ENCODE measurements at places on chromosomes 11 and 22.

DNA sequence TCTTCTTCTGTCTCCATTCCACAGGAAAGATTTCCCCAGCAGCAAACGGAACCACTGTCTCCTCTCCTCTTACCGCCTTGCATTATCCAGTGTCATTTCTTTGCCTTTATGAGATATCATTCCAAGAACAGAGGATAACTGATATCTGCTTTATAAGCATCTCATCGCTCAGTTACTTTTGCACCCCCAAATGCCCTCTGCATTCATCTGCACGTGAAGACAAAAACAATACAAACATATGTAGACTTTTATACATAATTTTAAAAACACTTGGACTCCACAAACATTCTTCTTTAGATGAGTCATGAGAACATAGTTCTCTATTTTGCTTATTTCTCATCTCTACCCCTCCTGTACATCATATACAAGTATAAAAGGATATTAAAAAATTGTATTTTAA, 512 bp upstream of the OR51T1 start:
- H3K36me3 ChIP-seq, result no peaks in the 10 kb centered on the region
- no peak overlapping the region for H3K4me3 ChIP-seq

DNA sequence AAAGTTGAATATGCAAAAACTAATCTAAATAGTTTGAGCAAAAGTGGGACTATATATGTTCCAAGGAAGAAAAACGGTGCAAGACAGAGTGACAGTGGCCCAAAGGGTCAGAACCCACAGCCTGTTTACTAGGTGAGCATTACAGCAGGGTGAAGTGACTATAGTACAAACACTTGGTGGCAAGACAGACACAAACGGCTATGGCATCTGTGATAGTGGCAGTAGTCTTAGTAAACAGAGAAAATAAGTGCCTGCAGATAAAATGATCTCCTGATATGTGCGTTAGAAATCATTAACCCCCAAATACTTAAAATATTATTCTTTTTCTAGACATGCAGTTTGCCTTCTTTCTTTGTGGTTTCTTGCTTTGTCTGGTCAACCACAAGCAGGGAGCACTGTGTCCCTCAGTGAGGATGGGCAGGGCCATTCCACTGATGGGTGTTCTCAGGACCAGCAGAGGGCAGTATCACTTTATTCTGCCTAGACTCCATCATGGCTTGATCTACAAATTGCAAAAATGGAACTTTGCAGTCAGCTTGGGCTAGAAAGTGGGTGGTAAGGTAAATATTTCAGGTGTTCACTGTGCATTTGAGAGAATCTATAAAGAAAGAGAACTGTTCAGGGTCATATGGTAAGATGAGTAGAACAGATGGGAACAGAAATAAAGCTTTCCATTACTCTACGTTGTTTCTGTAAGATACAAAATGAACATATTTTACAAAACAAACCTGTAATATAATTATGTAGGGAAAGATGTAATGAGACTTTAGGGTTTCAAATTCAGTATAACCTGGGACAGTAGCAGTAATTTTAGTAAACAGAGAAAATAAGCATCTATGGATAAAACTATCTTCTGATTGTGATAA, 198.2 kb downstream of the SWAP70 start:
- no peak overlapping the region for H3K4me3 ChIP-seq
- no peak overlapping the region for H3K27ac ChIP-seq
- H3K36me3 ChIP-seq, result no peaks in the 10 kb centered on the region
- no peak for DNase-seq

DNA sequence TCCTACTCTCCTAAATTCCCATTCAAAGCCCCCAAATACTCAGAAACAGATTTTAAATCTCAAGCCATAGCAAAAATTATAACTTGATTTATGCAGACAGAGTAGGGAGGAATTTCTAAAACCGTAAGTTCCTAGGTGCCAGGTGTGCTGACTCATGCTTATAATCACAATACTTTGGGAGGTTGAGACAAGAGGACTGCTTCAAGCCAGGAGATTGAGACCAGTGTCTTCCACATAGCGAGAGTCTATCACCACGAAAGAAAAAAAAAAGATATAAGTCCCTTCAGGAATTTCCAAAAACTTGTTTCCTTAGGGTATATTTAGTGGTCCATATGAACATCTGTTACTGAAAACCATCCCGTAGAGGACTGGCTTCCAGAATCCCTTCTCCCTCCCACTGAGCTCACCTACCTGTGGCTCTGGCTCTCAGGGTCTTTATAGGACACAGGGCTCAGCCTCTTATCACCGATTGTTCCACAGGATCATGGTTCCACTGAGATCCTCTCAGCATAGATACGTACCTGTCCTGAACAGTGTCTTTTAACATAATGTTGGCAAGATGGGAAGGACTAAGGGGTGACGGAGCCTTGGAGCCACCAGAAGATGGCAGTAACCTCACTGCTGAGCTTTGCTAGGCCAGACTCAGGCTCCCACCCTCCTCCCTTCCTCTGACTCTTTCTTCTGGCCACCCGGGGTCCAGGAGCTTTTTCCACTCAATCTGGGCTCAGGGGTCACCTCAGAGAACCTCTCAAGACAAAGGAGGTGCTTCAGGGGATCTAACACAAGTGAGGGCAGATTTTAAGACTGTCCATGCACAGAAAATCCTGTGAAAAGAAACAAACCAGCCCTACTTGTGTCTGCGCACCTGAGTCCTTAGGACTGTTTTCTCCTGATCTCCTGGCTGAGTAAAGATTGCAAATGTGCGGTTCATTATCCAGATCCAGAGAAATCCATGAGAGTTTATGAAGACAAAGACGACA, 117.5 kb upstream of the TOP3B start:
- no peak for DNase-seq
- no peaks in the 10 kb centered on the region for H3K36me3 ChIP-seq
- no peak overlapping the region for H3K4me3 ChIP-seq

DNA sequence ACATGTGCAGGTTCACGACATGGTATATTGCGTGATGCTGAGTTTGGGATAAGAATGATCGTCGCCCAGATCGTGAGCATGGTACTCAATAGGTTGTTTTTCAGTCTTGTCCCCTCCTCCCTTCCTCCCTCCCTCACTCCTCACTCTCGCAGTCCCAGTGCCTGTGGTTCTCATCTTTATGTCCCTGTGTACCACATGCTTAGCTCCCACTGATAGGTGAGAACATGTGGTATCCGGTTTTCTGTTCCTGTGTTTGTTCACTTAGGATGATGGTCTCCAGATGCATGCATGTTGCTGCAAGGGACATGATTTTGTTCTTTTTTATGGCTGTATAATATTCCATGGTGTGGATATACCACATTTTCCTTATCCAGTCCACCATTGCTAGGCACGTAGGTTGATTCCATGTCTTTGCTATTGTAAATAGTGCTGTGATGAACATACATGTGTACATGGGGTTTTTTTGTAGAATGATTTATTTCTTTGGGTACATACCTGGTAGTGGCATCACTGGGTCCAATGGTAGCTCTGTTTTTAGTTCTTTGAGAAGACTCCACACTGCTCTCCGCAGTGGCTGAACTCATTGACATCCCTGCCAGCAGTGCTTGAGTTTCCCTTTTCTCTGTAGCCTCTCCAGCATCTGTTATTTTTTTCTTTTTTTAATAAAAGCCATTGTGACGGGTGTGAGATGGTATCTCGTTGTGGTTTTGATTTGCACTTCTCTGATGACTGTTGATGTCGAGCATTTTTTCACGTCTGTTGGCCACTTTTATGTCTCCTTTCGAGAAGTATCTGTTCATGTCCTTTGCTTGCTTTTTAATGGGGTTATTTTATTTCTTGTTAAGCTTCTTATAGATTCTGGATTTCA, 16.4 kb downstream of the ZBED4 start:
- no peaks in the 10 kb centered on the region for H3K4me1 ChIP-seq
- no peak overlapping the region for H3K27ac ChIP-seq
- H3K27me3 ChIP-seq, result no peaks in the 10 kb centered on the region
- DNase-seq, result peak; percentile 5
- no peak overlapping the region for H3K4me3 ChIP-seq

DNA sequence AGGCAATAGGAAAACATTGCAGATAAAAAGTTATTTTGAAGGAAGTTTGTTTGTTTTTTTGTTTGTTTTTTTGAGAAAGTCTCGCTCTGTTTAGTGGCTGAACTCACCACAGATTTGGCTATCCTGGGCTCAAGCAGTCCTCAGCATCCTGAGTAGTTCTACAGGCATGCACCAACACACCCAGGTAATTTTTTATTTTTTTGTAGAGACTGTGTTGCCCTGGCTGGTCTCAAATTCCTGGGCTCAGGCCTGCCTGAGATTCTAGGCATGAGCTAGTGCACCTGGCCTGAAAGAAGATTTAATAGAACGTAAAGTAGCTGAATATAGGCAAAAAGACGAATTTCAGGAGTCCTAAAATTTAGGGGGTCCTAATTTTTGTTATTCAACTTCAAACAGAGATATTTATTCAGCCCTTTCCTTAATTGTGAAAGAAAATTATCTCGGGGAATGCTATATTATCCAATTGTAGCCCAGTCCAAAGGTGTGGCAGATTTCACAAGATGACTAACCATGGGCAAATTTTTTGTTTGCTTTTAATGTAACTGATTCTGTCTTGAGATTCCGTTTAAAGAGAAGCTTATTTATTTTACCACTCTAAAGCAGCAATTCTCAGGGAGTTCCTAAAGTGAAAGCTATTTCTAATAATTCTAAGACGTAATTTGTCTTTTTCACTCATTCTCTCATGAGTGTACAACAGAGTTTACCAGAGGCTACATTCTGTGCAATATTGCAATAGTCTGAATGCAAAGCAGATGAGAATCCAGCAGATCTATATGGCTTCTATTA, 940 bp downstream of the IL18 start:
- no peak for DNase-seq
- H3K27me3 ChIP-seq, result no peaks in the 10 kb centered on the region
- H3K36me3 ChIP-seq, result no peaks in the 10 kb centered on the region
- no peak overlapping the region for H3K27ac ChIP-seq

DNA sequence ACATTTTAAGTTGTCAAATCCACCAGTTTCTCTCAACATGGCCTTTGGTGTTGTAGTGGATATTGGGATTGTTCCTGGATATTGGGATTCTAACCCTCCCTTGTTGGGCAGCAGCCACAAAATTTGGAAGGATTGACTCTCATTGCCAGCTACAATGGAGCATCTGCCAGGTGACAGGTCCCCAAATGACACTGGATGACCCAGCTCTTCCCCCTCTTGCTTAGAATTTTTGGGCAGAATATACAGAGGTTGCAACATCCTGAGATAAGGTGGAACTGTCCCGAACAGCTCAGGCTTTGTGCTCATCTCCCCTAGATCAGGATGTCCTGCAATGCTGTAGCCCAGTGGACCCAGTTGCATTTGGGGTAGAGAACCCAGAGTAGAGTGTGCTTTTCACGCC, 5.3 kb upstream of the TBC1D22A start:
- DNase-seq, result no peak
- H3K27ac ChIP-seq, result no peak overlapping the region
- H3K4me3 ChIP-seq, result no peak overlapping the region
- no peaks in the 10 kb centered on the region for H3K36me3 ChIP-seq
- H3K27me3 ChIP-seq, result no peaks in the 10 kb centered on the region
- H3K4me1 ChIP-seq, result peaks cover 3% of the 10 kb centered on the region

DNA sequence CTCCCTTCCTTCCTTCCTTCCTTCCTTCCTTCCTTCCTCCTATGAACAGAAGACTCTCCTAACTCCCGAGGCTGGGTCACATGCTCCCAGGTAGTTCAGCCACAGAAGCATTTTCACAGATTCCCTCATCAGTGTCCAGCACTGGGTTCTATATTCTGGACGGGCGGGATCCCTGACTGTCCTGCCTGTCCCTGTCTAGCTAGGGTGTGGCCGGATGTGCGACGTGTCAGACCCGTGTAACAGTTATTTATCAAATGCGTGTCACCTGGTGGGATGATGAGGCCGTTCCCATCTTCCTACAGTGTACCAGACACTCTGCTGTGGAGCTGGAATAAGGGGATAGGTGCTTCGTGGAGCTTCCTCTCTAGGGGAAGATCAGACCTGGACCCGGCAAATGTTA, 901.0 kb downstream of the BRD1 start:
- no peaks in the 10 kb centered on the region for H3K27me3 ChIP-seq
- no peak for DNase-seq
- H3K27ac ChIP-seq, result no peak overlapping the region
- no peaks in the 10 kb centered on the region for H3K4me1 ChIP-seq

DNA sequence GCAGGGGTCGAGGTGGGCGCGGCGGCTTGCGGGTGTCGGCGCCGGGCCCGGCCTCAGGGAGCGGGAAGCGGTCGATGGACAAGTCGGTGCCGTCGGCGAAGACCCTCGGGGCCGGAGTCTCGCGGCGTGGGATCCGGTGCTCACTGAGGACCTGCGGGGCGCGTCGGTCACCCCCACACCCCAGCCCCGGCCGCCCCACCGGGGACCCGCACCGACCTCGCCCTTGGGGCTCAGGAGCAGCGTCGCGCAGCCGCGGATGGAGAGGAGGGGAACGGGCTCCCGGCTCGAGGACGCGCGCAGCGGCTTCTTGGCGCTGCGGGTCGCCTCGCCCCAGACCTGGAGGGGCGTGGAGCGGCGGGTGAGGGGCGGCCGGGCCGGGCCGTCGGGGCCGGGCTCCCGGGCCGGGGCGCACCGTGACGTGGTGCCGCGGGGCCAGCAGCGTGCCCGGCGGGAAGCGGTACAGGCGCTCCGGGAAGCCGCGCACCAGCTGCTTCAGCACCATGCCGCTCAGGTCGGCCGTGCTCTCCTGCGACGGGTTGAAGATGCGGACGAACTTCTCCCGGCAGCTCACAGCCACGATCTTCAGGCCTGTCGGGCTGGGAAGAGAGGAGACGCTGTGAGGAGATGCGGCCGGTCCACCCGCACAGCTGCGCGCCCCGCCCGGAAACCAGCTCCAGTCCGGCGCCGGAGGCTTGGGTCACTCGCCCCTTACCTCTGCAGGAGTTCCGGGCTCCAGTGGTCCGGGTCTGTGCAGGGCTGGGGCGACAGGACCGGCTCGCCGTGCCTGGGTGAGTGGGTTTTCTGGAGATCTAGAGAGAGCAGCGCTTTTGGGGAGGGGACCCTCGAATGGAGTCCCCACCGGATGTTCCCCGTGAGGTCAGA, 4.5 kb downstream of the LMNTD2 start:
- no peaks in the 10 kb centered on the region for H3K36me3 ChIP-seq
- no peaks in the 10 kb centered on the region for H3K4me1 ChIP-seq
- no peak overlapping the region for H3K27ac ChIP-seq

DNA sequence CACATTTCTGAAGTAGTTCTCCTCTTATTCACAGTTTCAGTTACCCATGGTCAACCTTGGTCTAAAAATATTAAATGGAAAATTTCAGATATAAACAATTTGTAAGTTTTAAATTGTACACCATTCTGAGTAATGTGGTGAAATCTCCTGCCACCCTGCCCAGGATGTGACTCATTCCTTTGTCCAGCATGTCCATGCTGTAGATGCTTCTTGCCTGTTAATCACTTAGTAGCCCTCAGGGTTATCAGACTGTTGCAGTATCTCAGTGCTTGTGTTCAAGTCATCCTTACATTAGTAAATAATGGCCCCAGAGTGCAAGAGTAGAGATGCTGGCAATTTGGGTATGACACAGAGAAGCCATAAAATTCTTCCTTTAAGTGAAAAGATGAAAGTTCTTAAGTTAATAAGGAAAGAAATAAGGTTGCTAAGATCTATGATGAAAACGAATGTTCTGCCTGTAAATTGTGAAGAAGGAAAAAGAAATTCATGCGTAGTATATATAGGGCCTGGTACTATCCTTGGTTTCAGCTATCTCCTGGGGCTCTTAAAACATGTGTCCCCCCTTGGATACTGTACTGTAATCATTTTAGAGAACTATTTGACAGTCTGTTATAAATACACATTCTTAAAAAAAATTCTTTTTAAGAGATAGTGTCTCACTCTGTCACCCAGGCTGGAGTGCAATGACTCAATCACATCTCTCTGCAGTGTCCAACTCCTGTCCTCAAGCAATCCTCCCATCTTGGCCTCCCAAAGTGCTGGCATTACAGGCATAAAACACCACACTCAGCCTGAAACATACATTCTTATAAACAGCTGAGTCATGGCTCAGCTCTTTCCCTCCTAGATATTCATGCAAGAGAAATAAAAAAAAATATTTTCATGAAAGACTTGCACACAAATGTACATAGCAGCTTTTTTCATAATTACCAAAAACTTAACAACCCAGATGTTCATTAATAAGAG, 31.3 kb downstream of the MTNR1B start:
- H3K4me1 ChIP-seq, result no peaks in the 10 kb centered on the region
- H3K4me3 ChIP-seq, result no peak overlapping the region
- no peaks in the 10 kb centered on the region for H3K36me3 ChIP-seq
